ENCODE measurements at places on chromosomes 12 and 14. TPM values are rescaled to one million over a fixed set of nuclear protein-coding genes. Genes with fewer than 3 reads are reported as not detected.

Gene PDE3A
- total RNA-seq, result 0.27 TPM

Gene TSPAN11
- not detected for total RNA-seq

Gene ZBTB42
- 4.5 TPM for total RNA-seq

Gene TUBA1A
- total RNA-seq, result 182 TPM

Gene MYO1H
- total RNA-seq, result not detected

Gene CCDC77
- 18.5 TPM for total RNA-seq

DNA sequence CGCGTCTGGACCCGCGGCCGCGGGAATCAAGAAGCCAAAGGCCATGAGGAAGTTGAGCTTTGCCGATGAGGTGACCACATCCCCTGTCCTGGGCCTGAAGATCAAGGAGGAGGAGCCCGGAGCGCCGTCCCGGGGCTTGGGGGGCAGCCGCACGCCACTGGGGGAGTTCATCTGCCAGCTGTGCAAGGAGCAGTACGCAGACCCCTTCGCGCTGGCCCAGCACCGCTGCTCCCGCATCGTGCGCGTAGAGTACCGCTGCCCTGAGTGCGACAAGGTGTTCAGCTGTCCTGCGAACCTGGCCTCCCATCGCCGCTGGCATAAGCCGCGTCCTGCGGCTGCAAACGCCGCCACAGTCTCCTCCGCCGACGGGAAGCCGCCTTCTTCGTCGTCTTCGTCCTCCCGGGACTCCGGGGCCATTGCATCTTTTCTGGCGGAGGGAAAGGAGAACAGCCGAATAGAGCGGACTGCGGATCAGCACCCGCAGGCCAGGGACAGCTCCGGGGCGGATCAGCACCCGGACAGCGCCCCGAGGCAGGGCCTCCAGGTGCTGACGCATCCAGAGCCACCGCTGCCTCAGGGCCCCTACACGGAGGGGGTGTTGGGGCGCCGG is 1.0 kb downstream of the INSM2 start:
- peak; percentile 74 for DNase-seq
- no peak overlapping the region for H3K27ac ChIP-seq
- no peak overlapping the region for H3K4me3 ChIP-seq
- peaks cover 41% of the 10 kb centered on the region for H3K27me3 ChIP-seq

DNA sequence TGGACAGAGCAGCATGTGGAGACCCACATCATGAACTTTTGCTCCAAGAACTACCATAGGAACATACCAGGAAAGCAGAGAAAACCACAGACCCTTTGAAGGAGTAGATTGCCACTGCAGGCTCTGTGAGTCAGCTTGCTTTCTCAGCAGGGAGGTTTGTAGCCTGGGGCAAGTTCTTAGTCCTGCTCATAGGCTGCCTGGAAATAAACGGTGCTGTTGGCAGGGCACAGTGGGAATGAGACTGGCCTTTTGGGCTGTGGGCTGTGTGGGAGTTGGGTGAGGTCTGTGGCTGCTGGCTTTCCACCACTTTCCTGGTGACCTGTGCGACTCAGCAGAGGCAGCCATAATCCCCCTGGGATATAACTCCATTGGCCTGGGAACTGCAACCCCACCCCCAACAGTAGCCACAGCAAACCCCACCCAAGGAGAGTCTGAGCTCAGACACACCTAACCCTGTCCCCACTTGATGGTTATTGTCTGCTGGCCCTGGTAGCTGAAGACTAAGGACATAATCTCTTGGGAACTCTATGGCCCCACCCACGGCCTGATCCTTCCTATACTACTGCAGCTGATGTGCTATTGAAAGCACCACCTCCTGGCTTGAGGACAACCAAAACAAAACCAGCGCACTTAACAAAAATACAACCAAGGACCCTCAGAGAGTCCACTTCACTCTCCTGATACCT is 192.1 kb upstream of the GARIN6 start:
- H3K27ac ChIP-seq, result no peak overlapping the region
- H3K27me3 ChIP-seq, result no peaks in the 10 kb centered on the region
- no peaks in the 10 kb centered on the region for H3K36me3 ChIP-seq
- H3K4me3 ChIP-seq, result no peak overlapping the region
- no peak for DNase-seq

GRCh38 chr12:76685246-76685678 is 78.7 kb upstream of the ZDHHC17 start:
- H3K4me1 ChIP-seq, result no peaks in the 10 kb centered on the region
- DNase-seq, result no peak
- H3K27me3 ChIP-seq, result no peaks in the 10 kb centered on the region
- H3K27ac ChIP-seq, result no peak overlapping the region
- no peak overlapping the region for H3K4me3 ChIP-seq

GRCh38 chr12:52580496-52580895 is 6.9 kb upstream of the KRT74 start:
- no peaks in the 10 kb centered on the region for H3K36me3 ChIP-seq
- H3K27me3 ChIP-seq, result no peaks in the 10 kb centered on the region
- H3K4me1 ChIP-seq, result peaks cover 25% of the 10 kb centered on the region
- H3K27ac ChIP-seq, result no peak overlapping the region
- DNase-seq, result no peak
- H3K4me3 ChIP-seq, result no peak overlapping the region

DNA sequence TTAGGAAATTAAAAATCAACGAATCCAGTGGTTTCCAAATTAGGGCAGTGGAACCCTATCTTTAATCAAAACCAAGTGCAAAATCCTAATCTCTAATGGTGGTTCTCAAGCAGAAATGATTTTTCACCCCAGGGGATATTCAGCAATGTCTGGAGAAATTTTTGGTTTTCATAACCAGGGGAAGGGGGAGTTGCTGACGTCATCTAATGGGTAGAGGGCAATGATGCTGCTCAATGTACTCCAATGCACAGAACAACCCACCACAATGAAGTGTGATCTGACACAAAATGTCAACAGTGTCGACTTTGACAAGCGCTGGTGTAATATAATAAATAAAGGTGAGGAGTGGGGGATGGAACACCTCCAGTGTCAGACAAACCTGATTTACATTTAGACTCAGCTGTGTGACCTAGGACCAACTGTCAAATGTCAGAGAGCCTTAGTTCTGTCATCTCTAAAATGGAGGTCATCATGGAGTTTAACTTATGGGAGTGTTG is 81.5 kb downstream of the CMKLR1 start:
- H3K4me3 ChIP-seq, result no peak overlapping the region
- DNase-seq, result no peak
- H3K27ac ChIP-seq, result no peak overlapping the region
- H3K27me3 ChIP-seq, result no peaks in the 10 kb centered on the region

DNA sequence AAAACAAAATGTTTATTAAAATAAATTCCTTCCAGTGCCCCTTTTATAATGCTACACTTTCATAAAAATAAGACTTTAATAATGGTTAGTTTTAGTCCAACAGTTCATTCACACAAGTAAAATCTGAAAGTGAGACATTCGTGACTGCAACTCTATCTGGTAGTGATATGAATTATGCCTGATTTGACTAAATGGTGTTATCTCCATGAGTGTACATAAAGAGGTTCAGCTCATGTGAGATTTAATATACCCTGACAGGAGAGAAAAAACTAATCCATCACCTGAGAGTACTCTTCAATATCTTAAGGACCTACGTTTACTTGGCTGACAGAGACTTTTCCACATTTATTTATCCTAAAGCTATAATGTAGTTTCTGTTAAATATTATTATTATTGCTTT is 34.0 kb downstream of the ERO1A start:
- H3K4me1 ChIP-seq, result no peaks in the 10 kb centered on the region
- no peak overlapping the region for H3K27ac ChIP-seq

- H3K27me3 ChIP-seq, result no peaks in the 10 kb centered on the region
- H3K27ac ChIP-seq, result no peak overlapping the region
- H3K4me3 ChIP-seq, result no peak overlapping the region
- DNase-seq, result no peak
- H3K36me3 ChIP-seq, result no peaks in the 10 kb centered on the region
Measured at GRCh38 chr12:68491204-68491960, 119.3 kb upstream of the RAP1B start.

DNA sequence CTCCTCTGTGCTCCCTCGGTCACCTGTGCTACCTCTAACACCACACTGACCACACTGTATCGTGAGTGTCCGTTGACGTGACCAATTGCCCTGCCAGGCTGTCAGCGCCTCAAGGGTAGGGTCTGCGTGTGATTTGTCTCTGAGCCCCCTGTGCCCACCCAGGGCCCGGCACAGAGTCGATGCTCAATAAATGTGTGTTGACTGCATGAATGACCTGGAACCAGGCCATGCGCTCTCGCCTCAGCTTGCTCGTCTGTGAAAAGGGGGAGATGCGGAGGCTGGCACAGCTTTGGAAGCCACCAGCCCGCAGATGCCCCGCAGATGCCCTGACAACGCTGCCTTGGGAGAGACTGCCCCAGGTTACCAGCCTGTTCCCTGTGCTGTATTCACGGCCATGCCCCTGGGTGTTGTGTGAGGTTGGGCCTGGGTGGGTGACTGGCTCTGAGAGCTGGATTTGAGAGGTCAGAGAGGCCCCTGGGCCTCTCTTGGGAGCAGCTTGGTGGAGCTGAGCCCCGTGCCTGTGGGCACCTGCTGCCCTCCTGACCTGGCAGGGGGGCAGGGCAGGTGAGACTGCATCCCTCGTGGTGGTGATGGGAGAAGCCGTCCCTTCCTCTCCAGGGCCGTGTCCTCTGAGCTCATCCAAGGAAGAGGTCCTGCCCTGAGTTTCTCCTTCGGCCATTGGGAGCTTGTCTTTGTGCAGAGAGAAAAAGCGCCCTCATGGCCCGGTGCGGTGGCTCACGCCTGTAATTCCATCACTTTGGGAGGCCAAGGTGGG is 43.2 kb downstream of the CYP46A1 start:
- peak; percentile 13 for DNase-seq
- H3K36me3 ChIP-seq, result no peaks in the 10 kb centered on the region
- peaks cover 10% of the 10 kb centered on the region for H3K27me3 ChIP-seq
- H3K4me3 ChIP-seq, result no peak overlapping the region

GRCh38 chr14:88749139-88749538 is 43.6 kb downstream of the EML5 start:
- no peak overlapping the region for H3K27ac ChIP-seq
- no peak for DNase-seq
- H3K36me3 ChIP-seq, result no peaks in the 10 kb centered on the region
- no peaks in the 10 kb centered on the region for H3K4me1 ChIP-seq

DNA sequence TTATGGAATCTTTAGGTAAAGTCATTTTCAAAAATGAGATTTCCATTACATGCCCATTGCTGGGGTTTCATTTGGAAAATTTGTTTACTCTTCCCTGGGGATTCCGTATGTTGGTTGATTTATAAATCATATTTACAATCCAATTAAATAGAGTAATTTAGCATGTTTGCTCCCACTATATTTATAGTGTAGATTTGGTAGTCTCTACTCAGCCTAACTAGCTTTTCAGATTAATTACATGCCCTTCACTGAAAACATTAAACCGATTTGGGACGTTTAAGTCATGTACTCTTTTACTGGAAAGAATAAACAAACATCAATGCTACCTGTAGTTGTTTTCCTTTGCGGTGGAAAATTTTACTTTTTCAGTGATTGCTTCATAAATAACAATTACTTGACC is 10.4 kb downstream of the PAX9 start:
- H3K27me3 ChIP-seq, result peaks cover 13% of the 10 kb centered on the region
- H3K27ac ChIP-seq, result no peak overlapping the region
- no peak overlapping the region for H3K4me3 ChIP-seq
- H3K4me1 ChIP-seq, result no peaks in the 10 kb centered on the region

GRCh38 chr14:25049093-25049567 is 817 bp downstream of the STXBP6 start:
- no peaks in the 10 kb centered on the region for H3K36me3 ChIP-seq
- H3K4me3 ChIP-seq, result no peak overlapping the region
- H3K27ac ChIP-seq, result no peak overlapping the region
- peaks cover 8% of the 10 kb centered on the region for H3K4me1 ChIP-seq

DNA sequence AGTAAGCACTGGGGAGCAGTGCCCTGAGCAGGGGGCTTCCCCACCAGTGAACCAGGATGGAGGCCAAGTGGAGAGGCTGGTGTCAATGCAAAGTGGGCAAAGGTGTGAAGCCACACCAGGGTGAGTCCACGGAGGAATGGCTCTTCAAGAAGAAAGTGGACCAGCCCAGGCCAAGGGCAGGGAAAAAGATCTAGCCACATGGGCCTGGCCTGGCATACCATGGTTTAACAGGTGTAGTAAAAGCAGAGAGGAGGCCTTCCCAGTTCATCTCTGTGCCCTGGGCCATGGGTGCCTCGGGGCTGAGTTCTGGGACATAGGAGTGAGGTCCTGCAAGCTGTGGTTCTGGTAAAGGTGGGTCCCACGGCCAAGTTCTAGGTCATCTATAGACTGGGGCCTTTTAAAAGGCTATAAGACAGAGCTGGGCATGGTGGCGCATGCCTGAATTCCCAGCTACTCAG is 153.4 kb downstream of the DPF3 start:
- no peak overlapping the region for H3K4me3 ChIP-seq
- H3K27ac ChIP-seq, result no peak overlapping the region
- no peaks in the 10 kb centered on the region for H3K27me3 ChIP-seq
- H3K36me3 ChIP-seq, result no peaks in the 10 kb centered on the region
- peaks cover 5% of the 10 kb centered on the region for H3K4me1 ChIP-seq
- no peak for DNase-seq

- no peaks in the 10 kb centered on the region for H3K27me3 ChIP-seq
- no peak overlapping the region for H3K4me3 ChIP-seq
- no peaks in the 10 kb centered on the region for H3K4me1 ChIP-seq
- no peak overlapping the region for H3K27ac ChIP-seq
- DNase-seq, result no peak
- no peaks in the 10 kb centered on the region for H3K36me3 ChIP-seq
Measured at GRCh38 chr12:98587084-98587483, 6.4 kb upstream of the SLC25A3 start.

DNA sequence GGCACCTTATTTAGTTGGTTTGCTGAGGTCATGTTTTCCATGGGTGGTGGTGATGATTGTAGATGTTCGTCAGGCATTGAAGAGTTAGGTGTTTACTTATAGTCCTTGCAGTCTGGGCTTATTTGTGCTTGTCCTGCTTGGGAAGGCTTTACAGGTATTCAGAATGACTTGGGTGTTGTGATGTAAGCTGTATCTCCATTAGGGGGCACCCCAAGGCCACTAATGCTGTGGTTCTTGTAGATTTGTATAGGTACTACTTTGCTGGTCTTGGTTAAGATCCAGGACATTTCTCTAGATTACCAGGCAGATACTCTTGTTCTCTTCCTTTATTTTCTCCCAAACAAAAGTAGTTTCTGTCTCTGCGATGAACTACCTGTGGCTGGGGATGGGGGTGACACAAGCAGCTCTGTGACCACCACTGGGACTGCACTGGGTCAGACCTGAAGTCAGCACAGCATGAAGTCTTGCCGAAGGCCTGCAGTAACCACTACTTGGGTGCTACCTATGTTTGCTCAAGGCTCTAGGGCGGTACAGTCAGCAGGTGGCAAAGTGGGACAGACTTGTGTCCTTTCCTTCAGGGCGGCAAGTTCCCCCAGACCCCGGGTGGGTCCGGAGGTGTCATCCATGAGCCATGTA is 35.8 kb upstream of the FBXO33 start:
- H3K27me3 ChIP-seq, result no peaks in the 10 kb centered on the region
- no peak for DNase-seq
- H3K27ac ChIP-seq, result no peak overlapping the region
- H3K4me1 ChIP-seq, result no peaks in the 10 kb centered on the region
- H3K4me3 ChIP-seq, result no peak overlapping the region

GRCh38 chr14:64159588-64159987 is 134.6 kb downstream of the ESR2 start:
- H3K36me3 ChIP-seq, result peaks cover 53% of the 10 kb centered on the region
- DNase-seq, result no peak
- no peaks in the 10 kb centered on the region for H3K27me3 ChIP-seq

GRCh38 chr12:79737875-79738718 is 47.3 kb upstream of the PAWR start:
- no peaks in the 10 kb centered on the region for H3K36me3 ChIP-seq

All from natural killer cell (primary cell).